ENCODE measurements at places on chromosomes 2 and 18.

- DNase-seq: no peak
Observed at GRCh38 chr2:173854840-173855239, 110.3 kb downstream of the SP3 start.

GRCh38 chr2:157492189-157492773 lies 48.4 kb upstream of the CYTIP start:
- peak; percentile 6 for DNase-seq

- no peak for DNase-seq
Observed at GRCh38 chr2:120805011-120805410, 69.3 kb downstream of the GLI2 start.

DNA sequence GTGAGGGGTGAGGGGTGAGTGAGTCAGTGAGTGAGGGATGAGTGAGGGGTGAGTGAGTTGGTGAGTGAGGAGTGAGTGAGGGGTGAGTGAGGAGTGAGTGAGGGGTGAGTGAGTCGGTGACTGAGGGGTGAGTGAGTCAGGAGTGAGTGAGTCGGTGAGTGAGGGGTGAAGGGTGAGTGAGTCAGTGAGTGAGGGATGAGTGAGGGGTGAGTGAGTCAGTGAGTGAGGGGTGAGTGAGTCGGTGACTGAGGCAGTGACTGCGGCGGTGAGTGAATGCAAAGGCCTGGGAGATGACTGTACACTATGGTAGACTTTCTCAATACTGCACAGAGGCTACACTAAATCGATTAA lies 16.6 kb downstream of the THAP4 start:
- no peak for DNase-seq

- no peak for DNase-seq
Observed at GRCh38 chr18:62988471-62988870, 273.1 kb downstream of the PHLPP1 start.

GRCh38 chr2:56475191-56475590 lies 291.4 kb downstream of the CCDC85A start:
- DNase-seq: no peak

- DNase-seq: peak; percentile 25
Observed at GRCh38 chr2:170073288-170073687, 104.7 kb upstream of the MYO3B start.

DNA sequence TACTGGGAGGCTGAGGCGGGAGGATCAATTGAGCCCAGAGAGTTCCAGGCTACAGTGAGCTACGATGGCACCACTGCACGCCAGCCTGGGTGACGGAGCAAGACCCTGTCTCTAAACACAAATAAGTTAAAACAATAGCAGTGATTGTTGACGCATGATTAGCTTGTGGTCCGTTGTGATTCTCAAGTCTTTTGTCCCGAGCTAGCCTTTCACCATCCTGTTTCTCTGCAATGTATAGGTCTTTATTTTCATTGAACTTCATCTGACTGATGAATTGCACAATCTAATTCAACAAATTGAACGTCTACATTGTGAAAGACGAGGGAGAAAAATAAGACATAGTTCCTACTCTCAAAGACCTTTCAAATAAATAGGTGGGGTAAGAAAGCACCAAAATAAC lies 8.8 kb upstream of the FZD7 start:
- no peak for DNase-seq

DNA sequence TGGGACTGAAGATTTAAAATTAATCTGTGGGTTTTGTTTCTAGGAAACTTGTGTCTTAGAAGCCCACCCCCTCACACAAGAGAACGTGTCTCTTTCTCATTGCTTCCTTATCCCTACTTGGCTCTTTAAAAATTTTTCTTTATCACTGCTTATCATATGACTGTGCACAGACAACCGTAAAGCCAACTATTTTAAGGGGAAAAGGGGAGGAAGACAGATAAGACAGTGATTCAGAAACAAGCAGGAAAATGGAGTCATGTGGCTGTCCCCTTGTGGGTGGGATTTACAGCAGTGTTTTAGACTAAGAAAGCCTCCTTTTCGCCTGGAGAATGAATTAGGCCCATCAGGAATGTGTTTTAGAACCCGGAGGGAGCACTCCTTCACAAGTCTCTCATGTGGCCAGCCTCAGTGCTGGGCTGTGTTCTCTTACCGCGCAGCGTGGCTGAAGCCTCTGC lies 17.6 kb downstream of the PRKCE start:
- DNase-seq: no peak

GRCh38 chr2:169073963-169074751 lies 4.8 kb downstream of the DHRS9 start:
- no peak for DNase-seq

DNA sequence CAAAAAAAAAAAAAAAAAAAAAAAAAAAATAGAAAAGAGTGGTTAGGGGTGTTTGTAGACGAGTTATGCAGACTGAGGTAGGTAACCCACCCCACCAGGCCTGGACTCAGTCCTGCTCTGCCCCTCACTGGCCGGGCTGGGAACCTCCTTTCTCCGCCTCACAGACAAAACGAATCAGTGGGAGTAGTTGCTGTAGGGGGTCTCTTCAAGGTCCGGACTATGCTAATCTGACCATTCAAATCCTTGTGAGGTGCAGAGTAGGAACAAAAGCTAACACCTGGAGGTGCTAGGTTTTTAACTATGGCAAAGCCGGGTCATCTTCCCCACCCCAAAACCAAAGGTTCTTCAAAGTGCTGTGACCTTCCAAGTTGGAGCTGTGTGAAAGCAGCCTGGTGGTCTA lies 223.7 kb downstream of the SLC4A3 start:
- no peak for DNase-seq

DNA sequence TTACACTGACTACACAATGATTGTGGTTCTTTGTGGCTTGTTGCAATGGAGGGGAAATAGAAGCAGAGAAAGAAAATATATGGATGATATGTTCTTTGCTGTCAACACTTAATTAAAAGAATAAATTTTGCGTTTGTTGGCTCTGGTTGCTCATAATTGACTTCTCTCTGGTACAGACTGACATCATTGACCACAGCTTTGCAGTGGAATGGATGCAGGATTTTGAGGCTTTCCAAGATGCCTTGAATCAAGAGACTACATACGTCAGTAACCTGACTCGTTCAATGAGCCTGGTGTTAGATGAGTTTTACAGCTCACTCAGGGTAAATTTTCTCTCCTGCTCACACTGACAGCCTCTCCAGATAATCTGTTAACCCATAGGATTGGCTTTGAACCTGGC lies 9.9 kb downstream of the GPN1 start:
- no peak for DNase-seq

- DNase-seq: no peak
Observed at GRCh38 chr18:12304351-12305210, 3.5 kb upstream of the TUBB6 start.

- DNase-seq: no peak
Observed at GRCh38 chr2:74865770-74866674, 32.1 kb downstream of the HK2 start.

GRCh38 chr2:183359867-183360266 lies 235.6 kb downstream of the NUP35 start:
- DNase-seq: no peak

GRCh38 chr2:174761837-174762236 lies 2.4 kb downstream of the CHRNA1 start:
- DNase-seq: no peak

- peak; percentile 83 for DNase-seq
Observed at GRCh38 chr2:18976168-18976961, 382.1 kb downstream of the OSR1 start.

- DNase-seq: no peak
Observed at GRCh38 chr2:8501061-8501720, 180.7 kb upstream of the ID2 start.

DNA sequence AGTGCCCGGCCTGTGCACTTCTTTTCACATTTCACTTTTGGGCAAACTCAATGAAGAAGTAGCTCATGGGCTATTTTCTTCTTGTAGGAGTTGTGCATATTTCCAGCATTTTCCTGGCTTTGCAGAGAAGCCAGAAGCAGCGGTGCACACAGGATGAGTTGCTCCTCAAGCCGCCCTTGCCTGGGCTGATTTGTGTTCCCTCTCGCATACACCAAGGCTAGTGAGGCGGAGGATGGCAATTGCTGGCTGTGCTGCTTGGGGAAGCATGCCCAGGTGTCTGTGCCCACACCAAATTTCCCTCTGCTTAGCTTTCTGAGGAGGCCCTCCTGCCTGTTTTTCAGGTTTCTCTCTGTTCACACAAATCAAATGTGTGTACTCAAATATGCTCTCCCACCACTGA lies 85.4 kb upstream of the TMEM200C start:
- no peak for DNase-seq

- DNase-seq: no peak
Observed at GRCh38 chr2:148022351-148022750, 1.5 kb downstream of the MBD5 start.

DNA sequence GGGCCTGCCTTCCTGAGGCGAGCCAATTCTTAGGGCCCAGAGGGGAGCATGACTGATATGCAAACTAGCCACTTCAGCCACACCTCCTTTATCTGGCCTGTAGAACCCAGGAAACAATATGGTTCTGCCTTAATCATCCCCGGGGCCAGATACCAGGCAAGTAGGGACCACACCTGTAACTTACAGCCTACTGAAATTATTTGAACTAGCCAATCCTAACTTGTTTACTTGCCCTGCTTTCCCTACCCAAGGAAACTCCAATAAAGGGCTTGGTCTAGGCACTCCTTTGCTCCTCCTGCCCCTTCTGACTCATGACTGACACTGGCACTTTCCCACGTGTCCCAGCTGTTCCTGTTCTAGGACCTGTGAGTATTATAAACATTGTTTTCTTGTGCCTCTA lies 57.6 kb downstream of the MYOM1 start:
- DNase-seq: no peak

DNA sequence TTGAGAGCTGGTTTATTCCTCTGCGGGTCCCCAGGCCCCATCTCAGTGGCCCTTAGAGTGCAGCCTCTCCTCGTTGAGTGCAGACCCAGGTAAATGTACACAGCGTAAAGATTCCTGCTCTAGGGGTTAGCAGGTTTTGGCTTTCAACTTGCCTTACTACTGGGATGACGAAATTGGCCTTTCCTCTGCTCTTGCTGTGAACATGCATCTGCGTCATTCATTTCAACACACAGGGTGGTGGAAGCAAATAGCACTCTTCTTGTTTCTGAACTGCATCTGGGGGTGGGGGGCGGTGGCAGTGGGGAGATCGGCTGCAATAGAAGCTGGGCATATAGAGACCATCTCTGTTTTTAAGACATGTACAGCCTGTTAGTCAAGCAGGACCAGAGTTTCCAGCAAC lies 16.5 kb upstream of the SLC16A14 start:
- DNase-seq: no peak

DNA sequence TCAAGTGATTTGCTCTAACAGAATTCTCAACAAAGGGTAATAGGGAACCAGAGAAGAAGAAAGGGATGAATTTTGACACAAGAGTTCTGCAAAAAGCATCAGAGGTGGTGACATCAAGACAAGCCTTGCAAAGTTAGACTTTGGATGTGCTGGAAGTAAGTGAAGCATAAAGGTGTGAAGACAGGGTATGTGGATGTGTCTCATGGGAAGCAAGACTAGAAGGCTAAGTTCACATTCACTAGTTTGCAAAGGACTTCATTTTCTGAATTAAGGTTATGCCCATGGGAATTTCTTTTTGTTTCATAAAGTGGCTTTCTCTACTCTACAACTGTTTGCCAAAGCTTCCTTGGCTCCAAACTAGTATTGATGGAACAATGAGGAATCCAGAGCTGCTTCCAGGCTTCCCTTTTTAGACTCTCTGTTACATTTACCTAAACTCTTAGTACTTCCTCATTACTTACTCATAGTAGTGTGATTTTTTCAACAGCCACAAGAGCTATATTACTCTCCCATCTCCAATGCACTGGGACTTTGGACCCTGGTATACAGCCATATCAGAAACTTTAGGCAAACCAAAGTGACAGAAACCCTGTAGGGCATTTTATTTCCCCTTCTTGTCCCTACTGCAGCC lies 21.1 kb upstream of the IHH start:
- DNase-seq: no peak

GRCh38 chr18:23226930-23227725 lies 91.8 kb downstream of the CABLES1 start:
- no peak for DNase-seq

- no peak for DNase-seq
Observed at GRCh38 chr2:34570266-34570872, 971.3 kb upstream of the FAM98A start.

- DNase-seq: no peak
Observed at GRCh38 chr2:106649306-106649705, 162.1 kb downstream of the CD8B2 start.

DNA sequence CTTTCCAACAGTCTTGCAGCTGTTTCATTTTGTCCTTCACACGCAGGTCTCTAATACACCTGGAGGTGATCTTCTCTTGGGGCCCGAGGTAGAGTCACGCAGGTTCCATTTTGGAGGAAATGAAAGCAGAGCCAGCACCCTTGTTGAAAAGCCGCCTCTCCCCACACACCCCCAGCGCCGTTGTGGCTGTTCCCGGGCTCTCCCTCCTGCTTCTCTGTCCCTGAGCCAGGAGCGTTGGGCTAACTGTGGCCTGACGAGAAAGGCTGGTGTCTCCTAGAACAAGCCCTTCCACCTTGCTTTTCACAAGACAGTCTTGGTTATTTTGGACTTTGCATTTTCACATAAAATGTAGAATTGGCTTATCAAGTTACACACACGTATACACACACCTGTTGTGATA lies 16.3 kb downstream of the SNED1 start:
- DNase-seq: no peak

DNA sequence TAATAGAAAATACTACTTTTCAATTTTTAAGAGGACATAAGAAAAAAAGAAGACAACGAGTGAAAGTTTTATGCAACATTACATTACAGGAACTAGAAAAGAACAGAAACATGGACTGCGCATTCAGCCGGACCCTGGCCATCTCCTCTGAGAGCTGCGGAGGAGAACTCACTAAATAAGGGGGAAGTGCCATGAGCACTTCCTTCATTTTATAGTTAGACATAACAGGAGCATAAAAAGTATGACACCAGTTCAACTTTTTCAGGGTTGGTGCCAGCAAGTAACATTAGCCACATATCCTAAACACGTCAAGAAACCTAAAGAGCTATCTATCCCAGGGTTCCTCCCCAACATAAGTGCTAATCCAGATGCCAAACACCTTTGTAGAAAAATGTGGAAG lies 78.0 kb upstream of the SERTAD2 start:
- DNase-seq: no peak

- no peak for DNase-seq
Observed at GRCh38 chr2:143847257-143847656, 672.7 kb downstream of the ZEB2 start.

DNA sequence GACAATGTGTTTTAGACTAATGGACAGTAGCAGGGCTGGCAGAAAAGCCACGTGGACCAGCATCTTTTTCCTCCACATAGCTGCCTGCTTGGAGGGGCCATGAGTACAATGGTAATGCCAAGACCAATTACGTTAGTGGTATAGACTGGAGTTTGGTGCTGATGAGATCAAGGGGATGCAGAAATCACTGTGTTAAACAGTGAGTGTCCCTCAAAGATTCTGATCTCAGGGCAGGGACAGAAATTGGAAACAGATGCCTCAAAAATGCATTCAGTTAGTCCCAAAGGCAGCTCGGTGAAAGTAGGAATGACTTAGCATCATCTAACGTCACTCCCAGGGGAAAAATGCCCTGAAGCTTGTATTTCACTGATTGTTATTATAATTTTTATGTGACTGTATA lies 72.4 kb downstream of the SLC16A14 start:
- no peak for DNase-seq
